ENCODE measurements at places on chromosomes 13 and 19.

GRCh38 chr13:112783135-112783977 is 93.5 kb downstream of the ATP11A start:
- peak; percentile 84 for DNase-seq

- DNase-seq: no peak
Measured at GRCh38 chr19:30471441-30471840, 99.3 kb downstream of the ZNF536 start.

GRCh38 chr19:277131-277530 is 14.1 kb downstream of the PLPP2 start:
- DNase-seq: no peak

GRCh38 chr13:110114316-110114715 is 192.6 kb downstream of the COL4A1 start:
- DNase-seq: no peak

DNA sequence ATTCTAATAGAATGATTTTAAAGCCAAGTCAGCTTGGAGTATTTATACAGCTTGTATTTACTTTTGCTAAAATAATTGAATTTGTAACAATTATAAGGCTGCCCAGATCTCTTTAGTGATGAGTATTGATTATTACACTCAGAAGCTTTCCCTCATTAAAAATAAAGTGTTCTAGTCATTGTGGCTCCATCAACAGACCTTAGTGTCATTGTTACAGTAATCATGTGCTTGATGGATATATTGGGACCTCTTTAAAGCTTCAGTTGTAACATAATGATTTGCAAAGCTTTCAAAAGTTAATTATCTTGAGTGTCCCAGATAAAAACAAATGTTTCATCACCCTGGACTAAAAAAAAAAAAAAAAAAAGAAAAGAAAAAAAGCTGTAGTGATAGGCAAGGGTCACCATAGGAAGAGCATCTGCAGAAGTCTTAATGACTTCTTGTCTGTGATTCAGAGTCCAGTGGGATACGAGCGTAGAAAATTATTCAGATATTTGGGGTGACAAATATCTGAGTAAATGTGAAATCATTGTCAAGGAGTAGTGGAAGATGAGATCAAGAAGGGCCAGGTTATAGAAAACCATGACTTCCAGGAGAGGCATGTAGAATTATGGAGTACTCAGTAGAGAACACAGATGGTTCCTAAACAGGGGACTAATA is 369.6 kb downstream of the DCT start:
- DNase-seq: no peak

DNA sequence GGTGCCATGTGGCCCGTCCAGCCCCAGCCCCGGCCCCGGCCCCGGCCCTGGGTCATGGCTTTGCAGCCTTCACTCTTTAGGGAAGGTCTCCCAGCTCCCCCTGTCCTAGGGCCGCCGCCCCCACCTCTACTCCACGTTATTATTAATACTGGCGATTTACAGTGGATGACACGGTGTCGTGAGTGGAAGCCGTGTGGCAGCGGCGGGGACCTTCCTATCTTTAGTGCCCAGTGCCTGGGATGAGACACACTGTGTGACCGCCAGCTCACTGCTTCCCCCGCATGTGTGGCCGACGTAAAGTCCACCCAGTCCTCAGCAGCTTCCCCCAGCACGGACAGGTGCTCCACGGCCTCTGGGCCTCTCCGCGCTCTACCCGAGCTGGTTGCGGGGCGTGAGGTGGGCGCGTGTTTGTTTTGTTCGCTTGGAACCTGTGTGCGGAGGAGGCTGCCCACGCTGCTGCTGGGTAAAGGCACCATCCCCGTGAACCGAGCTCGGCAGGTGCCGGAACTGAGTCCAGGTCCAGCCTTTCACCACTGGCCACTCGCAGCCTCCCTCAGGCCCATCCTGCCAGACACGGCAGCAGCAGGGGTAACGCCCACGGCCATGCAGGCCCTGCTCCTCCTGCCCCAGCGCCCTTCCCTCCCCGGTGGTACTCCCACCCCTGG is 70.9 kb upstream of the MCF2L start:
- DNase-seq: no peak

DNA sequence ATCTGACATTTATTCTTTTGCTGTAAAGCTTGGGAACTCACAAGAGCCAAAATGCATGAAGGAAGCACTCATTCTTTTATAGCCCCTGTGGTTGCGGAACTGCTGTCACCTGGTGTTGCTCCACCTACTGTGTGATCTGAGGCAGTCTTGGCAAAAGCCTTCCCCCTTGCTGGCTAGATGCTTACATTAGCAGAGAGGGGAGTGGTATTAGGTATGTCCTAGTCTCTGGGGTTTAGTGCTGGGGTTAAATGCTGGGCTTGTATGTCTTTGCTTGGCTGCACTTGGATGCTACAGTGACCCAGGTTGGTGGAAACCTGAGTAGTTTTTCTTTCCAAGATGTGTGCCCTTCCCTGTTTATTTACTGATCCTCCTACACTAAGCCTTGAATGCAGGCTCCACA is 99.3 kb downstream of the WDFY2 start:
- DNase-seq: no peak

DNA sequence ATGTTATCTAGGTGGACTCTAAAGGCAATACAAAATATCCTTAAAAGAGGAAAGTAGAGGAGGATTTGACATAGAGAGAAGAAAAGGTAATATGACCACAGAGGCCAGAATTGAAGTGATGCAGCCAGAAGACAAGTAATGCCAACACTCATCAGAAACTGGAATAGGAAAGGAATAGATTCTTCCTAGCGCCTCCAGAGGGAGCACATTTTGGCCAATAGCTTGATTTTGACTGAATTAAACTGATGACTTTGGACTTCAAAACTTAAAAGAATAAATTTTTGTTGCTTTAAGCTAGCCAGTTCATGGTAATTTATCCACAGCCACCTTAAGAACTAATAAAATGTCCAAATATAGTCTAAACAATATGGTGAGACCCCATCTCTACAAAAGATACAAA is 1921.9 kb downstream of the OLFM4 start:
- no peak for DNase-seq

GRCh38 chr19:14414926-14415690 is 4.0 kb downstream of the DDX39A start:
- DNase-seq: no peak

GRCh38 chr13:98761126-98761985 is 8.9 kb upstream of the SLC15A1 start:
- DNase-seq: no peak

DNA sequence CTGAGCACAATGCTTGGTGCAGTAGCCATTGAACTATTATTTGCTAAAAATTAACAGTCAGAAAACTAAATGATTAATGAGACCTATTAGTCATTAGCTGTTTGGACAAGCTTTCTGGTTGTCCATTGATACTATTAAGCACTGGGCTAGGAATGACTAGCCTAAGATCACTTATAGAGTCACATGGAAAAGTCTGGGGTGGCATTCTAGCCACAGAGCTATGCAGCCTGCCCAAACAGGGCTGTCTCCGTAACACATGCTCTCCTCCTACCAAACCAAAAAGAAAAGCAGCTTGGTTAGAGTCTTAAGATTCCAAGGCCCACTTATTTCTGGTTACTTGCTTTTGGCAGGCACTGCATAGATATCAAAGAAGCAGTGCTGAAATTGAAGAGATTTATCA is 193.5 kb upstream of the NBEA start:
- DNase-seq: no peak

DNA sequence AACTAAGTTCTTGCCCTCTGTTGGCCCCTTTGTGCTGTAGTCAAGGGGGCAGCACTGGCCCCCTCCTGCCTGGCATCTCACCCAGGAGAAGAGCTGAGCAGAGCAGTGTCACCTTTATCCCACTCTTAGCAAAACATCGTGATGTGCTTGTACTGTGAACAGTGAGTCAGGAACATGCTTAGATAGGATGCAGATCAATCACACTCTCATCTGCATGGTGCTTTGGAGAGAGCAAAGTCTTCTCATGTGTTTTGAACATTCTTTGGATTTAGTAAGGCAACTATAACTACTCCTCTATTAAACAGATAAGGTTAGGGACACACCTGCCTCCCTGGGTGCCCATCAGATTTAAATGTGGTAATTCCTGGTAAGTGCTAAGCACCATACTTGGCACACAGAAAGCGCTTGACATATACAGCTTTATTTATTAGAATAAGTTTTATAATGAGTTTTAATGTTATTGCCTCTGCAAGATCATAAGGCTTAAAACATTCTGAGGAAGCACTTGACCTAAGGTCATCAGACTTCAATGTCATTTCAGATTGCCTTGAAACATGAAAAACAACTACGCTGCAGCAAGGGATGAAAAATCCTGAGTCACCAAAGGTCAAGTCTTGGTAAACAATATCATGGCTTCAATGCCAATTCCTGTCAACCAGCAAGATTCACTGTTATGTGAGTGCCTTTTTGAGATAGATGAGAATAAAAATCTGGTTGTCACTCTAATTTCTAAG is 82.4 kb upstream of the IRS2 start:
- no peak for DNase-seq

DNA sequence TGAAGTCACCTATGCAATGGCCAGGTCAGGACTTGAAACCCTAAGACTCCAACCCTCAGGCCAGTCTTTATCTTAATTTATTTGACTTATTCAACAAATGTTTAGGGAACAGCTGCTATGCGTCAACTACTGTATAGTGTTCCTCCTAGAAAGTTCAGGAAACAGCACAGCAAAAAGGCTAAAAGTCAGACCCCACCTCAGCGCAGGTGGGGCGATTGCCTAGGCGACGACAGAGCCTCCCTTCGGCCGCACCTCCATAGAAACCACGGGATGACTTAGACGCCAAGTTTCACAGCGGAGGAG is 502 bp downstream of the VRK3 start:
- no peak for DNase-seq

DNA sequence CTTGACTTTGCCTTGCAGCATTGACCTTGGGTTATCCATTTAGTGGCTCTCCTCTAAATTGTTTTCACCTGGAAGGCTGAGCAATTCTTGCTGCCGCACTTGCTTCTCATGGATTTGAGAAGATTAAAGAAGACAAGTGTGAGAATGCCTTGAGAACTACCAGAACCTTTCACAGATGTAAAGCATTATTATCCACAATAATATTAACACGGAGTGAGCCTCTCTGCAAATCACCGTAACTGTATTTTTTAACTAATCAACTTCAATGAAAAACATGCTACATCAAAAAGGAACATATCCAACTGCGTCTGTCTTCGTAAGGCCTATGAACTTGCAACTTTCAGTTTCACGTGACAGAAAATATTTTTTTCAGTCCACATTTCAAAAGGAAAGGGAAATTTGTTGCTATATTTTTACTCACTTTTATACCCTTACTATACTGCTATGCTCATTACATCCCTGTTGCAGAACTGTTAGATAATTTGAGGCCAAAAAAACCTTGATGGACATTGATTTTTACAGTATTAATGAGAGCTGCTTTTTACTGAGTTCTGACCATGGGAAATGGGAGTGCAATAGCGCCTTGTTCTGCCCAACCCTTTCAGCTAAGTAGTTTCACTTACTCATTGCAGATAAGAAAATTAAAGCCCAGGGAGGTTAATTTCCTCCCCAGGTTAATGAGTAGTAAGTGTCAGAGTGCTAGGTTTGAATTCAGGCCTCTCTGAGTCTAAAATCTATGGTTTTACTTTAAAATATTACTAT is 93.8 kb upstream of the RAP2A start:
- DNase-seq: no peak

GRCh38 chr13:34815526-34815925 is 126.5 kb upstream of the NBEA start:
- DNase-seq: no peak

GRCh38 chr13:85797311-85797710 is 1.9 kb downstream of the SLITRK6 start:
- DNase-seq: no peak
